ENCODE measurements at places on chromosomes 6 and 20. TPM values are rescaled to one million over a fixed set of nuclear protein-coding genes. Genes with fewer than 3 reads are reported as not detected.

Gene ZBTB12
- 3.9 TPM for total RNA-seq

Gene ADGRG6
- 72.2 TPM for total RNA-seq

Gene RNF182
- 3.5 TPM for total RNA-seq

Gene TFAP2A
- 10.1 TPM for total RNA-seq

Gene LY6G6C
- not detected for total RNA-seq

Gene ITCH
- 24.5 TPM for total RNA-seq

Gene NKX2-2
- not detected for total RNA-seq

Gene RIPPLY2
- total RNA-seq = 0.46 TPM

Gene MAS1L
- total RNA-seq = not detected

Gene CLPSL2
- 0.80 TPM for total RNA-seq

Gene RIPK1
- total RNA-seq = 13.2 TPM

Gene TRMT6
- 63.2 TPM for total RNA-seq

Gene BTN1A1
- total RNA-seq = not detected

Gene BEND6
- total RNA-seq = 1.2 TPM

Gene CLVS2
- total RNA-seq = 0.15 TPM

Gene SPATS1
- total RNA-seq = not detected

Gene SRF
- 17.6 TPM for total RNA-seq

Gene SMPDL3A
- 3.6 TPM for total RNA-seq

Gene TRIM31
- total RNA-seq = 0.69 TPM

Gene CEP162
- 1.8 TPM for total RNA-seq

Gene C20orf144
- total RNA-seq = 0.08 TPM

Gene CCDC170
- total RNA-seq = 0.07 TPM

Gene LY86
- total RNA-seq = not detected

Gene DCBLD1
- 26.2 TPM for total RNA-seq

Gene PI3
- 2.2 TPM for total RNA-seq

Gene SS18L1
- total RNA-seq = 5.2 TPM

Gene TUBE1
- 9.4 TPM for total RNA-seq

Gene CNR1
- 2.0 TPM for total RNA-seq

Gene UNC93A
- not detected for total RNA-seq

Gene TINAG
- 0.14 TPM for total RNA-seq

Gene ANKRD66
- not detected for total RNA-seq

Gene UBD
- 0.53 TPM for total RNA-seq

Gene FOXA2
- 19.6 TPM for total RNA-seq

Gene BTNL2
- not detected for total RNA-seq

Gene STXBP5
- 11.5 TPM for total RNA-seq

Gene NANP
- total RNA-seq = 8.1 TPM

Gene NRM
- 28.4 TPM for total RNA-seq

Gene C6orf58
- total RNA-seq = 0.09 TPM

Gene LAMA2
- 0.48 TPM for total RNA-seq

Gene PBOV1
- not detected for total RNA-seq

Gene OPRM1
- total RNA-seq = not detected

Gene CST5
- total RNA-seq = not detected

Gene DNAH8
- not detected for total RNA-seq

Gene HLA-DMB
- total RNA-seq = 1.4 TPM

Gene SLC22A16
- total RNA-seq = not detected

Gene FILIP1
- 0.40 TPM for total RNA-seq

Gene INSM1
- total RNA-seq = not detected

Gene TMC2
- not detected for total RNA-seq

Gene CBFA2T2
- 8.2 TPM for total RNA-seq

Gene FAM110A
- total RNA-seq = 5.1 TPM

Gene PLEKHG1
- total RNA-seq = 0.71 TPM

Gene NR2E1
- total RNA-seq = 0.07 TPM

Gene SUMO4
- not detected for total RNA-seq

Gene MPIG6B
- not detected for total RNA-seq

Gene ADGRF5
- not detected for total RNA-seq

Data from A549 treated with dexamethasone at 1 μM for 4 hours (cell line).